ENCODE measurements at places on chromosomes 6 and 20.
A peak's percentile ranks its signal among the peaks of the same experiment; 100 is the strongest.

DNA sequence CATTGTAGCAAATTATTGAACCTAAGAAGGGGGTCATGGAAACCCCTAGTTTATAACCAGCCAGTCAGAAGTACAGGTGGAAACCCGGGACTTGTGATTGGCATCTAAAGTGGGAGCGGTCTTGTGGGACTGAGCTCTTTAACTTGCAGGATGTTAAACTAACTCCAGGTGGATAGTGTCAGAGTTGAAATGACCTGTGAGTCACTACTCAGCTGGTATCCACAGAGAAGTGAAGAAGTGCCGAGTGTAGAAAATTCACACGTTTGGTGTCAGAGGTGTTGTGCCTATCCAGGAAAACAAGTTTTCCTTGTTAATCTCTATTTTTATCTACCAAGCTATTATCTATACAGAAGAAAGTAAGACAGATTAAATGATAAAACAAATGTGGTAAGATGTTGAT, 179.7 kb downstream of the ADGRG6 start:
- no peak for DNase-seq

GRCh38 chr6:66396549-66396948, 689.5 kb upstream of the EYS start:
- DNase-seq, result no peak

DNA sequence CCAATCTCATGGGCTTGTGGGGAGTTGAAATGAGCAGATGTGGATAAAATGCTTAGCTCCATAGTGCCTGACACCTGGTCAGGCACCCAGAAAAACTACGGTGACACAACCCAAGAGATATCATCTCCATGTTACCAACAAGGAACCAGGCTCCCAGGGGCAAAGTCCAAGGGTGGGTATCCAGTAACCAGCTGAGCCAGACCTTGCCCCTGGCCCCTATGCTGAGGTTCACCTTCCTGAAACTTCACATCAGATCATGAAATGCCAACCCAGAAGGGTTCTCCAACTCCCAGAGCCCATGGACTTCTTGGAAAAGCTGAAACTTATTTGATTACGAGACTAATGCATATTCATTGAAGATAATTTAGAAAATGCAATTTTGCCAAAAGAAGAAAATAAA, 141.8 kb upstream of the KCNG1 start:
- no peak for DNase-seq

DNA sequence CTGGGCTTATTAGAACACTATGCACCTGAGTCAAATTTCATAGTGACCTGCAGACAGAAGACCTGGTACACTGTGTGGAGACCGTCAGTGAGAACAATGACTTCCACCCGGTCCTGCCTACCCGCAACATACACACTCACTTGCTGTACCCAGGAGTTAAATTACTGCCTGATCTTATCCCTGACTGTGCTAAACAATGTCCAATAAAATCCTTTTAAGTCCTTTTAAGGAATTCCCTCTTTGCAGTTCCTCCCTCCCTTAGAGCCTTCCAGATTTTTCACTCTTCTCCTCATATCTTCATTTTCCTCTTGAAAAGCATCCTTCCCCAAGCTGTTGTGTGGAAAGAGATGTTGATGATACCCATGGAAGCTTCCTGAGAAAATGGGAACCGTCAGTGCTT, 3.4 kb upstream of the KCNG1 start:
- no peak for DNase-seq

GRCh38 chr20:52996658-52997057, 24.5 kb downstream of the TSHZ2 start:
- no peak for DNase-seq

- DNase-seq, result no peak
These were observed 27.4 kb upstream of the KHDC1 start for GRCh38 chr6:73290435-73290834.

GRCh38 chr6:113595911-113596376, 261.2 kb upstream of the MARCKS start:
- DNase-seq, result peak; percentile 76

GRCh38 chr6:30954631-30955366, 14.0 kb downstream of the MUCL3 start:
- DNase-seq, result no peak

DNA sequence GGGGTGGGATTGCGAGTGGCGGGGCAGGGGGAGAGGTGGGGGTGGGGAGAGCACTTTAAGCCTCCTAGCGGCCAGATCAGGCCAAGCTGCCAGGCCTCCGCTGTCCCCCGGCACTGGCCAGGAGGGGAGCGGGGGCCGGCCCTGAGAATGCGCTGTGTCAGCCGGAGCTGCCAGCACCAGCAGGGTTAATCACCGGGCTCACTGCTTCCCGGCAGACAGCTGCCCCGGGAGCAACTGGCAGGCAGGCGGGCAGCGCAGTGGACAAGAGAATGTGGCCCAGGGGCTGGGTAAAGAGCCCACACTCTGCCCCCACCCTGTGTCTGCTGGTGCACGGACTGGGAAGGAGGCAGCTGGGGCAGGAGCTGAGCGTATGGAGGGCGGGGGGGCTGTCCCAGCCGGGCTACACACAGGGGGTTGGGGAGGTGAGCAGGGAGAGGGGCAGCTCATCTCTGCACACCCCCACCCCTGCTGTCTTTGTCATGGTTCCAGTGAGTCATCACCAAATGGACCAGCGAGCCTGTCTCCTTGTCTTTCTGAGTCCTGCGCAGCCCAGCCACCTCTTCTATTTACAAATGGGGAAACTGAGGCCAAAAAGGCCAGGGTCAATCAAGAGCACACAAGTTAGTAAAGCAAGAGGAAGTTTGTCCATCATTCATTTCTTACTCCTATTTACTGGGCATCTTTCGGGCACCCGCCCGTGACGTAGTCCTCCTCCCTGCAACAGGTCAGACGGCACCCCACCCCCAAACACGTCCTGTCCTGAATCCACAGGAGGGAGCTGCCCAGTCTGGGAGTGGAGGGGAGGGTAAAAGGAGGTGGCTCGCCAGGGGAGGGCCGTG, 2.1 kb upstream of the LAMA5 start:
- DNase-seq, result no peak

- no peak for DNase-seq
These were observed 32.0 kb upstream of the POPDC3 start for GRCh38 chr6:105211831-105212230.

- peak; percentile 28 for DNase-seq
These were observed 277.1 kb upstream of the ECI2 start for GRCh38 chr6:4412488-4412887.

- no peak for DNase-seq
These were observed 1420.0 kb upstream of the EYS start for GRCh38 chr6:67127041-67127440.

GRCh38 chr6:27295301-27296079, 16.6 kb downstream of the POM121L2 start:
- DNase-seq, result no peak

GRCh38 chr20:41678799-41679198, 60.6 kb upstream of the CHD6 start:
- DNase-seq, result no peak

- no peak for DNase-seq
These were observed 87.2 kb downstream of the PRDM1 start for GRCh38 chr6:106173124-106173879.

DNA sequence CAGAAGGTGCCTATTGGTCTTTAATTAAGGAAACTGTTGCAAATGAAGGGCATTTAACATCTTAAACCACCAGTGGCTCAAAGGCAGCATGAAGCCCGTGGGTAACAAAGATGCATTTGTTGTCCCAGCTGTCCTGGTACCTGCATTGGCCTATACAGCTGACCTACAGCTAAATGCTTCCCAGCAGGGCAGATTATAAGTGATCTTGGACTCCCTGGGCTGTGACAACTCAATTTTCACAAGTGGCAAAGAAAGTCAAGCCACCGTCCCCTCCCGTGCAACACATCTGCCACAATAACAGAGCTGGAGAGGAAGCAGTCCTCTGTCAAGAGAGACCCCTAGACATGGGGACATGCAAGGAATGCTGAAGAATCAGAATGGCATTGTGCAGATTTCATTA, 31.5 kb upstream of the EDN3 start:
- DNase-seq, result no peak

- peak; percentile 17 for DNase-seq
These were observed 519 bp downstream of the CBLN4 start for GRCh38 chr20:56004611-56005388.

All from umbilical cord (tissue), 2 donors.